ENCODE measurements at places on chromosomes 3 and 15.

- DNase-seq: no peak
Observed at GRCh38 chr15:39925112-39925842, 5.2 kb upstream of the GPR176 start.

- DNase-seq: no peak
Observed at GRCh38 chr15:86903642-86904421, 824.2 kb downstream of the AGBL1 start.

- no peak for DNase-seq
Observed at GRCh38 chr15:40090774-40091455, 17.8 kb downstream of the BMF start.

- DNase-seq: no peak
Observed at GRCh38 chr15:59105854-59106253, 908 bp downstream of the CCNB2 start.

- DNase-seq: no peak
Observed at GRCh38 chr15:55764398-55764797, 21.4 kb upstream of the PRTG start.

- DNase-seq: no peak
Observed at GRCh38 chr3:160675566-160676124, 1.3 kb upstream of the ARL14 start.

DNA sequence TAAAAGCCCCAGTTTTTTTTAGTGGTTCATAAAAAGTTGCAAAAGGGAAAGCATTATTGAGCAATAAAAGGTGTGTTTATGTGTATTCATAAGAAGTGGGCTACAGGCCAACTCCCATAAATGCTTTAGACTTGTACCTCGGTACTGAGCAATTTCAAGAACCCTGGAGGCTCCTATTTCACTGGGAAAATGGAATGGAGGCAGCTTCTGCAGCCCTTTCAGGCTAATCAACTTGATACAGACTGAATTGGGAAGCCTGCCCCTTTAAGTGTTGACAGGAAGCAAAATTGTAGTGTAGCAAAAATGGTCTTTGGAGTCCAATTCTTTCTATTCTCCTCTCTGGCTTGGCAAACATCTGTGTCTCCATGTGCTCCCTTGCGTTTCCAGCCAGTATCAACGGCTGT is 118.8 kb downstream of the ECT2 start:
- DNase-seq: no peak

GRCh38 chr3:135895106-135895733 is 70.3 kb upstream of the PPP2R3A start:
- peak; percentile 41 for DNase-seq

DNA sequence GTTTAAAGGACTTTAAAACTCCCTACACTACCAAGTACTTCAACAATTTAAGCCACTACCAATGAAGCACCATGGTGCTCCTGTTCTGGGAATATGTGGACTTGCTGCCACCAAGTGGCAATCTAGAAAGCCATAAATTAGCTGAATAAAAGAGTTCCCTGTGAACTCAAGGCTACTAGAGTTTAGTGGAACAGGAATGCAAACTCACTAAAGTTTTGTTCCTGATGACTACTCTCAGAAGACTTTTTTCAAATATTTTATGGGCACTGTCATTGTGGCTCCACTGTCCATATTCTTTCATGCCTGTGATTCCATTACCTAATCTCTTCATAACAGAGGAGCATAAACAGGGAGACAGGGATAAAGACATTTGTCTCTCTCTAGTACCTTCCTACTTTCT is 63.9 kb downstream of the TMCC1 start:
- DNase-seq: peak; percentile 10

GRCh38 chr3:149621218-149622005 is 36.4 kb downstream of the WWTR1 start:
- no peak for DNase-seq

DNA sequence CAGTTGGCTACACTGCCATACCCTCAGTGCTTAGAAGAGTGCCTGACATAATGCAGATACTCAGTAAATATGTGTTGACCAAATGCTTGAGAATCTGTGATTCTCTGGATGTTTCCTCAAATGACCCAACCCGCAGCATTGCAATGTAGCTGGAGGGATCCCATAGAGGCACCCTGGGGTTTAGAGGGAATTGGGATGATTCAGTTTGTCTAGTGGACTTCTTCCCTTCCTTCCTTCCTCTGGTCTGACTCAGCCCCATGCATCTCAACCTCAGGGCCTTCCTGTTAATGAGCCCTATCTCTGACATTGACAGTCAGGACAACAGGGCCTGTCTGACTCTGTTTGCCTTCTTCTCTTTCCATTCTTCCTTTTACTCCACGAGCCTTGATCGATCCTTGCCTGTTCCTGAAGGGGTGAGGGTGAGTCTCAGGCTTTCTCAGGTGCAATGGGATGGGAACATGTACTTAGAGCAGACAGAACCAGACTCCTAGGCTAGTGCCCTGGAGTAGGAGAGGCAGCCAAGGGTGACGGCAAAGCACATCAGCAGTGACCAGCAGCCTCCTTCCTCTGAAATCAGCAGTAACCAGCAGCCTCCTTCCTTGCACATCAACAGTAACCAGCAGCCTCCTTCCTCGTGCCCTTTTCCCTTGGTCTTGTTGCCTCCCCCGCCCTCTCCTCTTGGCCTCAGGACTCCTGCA is 78.2 kb downstream of the DGKG start:
- DNase-seq: no peak

DNA sequence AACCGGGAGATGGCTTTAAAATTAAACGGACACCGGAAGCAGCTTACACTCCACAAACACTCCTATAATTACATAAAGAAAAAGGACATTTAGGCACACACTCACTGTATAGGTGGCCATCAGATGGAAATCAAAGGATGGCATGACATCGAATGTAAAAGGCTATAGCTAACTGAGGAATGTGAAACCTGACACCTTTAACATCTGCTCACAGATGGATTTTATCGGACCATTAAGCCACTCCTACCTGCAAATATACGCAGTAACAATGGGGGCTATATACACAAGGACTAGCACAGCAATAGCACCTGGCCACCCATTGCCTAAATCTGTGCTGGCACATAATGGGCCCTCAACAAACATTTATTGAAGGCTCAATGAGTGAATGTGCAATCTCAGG is 14.5 kb upstream of the RBSN start:
- no peak for DNase-seq

DNA sequence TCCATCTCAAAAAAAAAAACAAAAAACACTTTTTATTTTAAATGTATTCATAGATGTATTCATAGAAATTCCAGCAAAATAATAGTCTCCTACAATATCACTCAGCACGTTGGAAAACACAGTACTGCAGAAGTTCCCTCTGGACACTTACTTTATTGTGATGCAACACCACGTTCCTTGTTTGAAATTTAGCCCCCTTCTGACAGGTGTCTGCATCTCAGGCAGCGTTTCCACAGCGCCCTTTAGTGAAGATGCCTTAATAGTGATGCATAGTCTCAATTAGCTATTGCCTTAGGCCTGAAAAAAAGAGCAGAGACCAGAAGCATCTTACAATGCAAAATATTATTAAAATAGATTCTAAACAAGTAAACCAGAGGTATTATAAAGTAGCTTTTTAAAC is 20.3 kb downstream of the IL12A start:
- DNase-seq: no peak

- DNase-seq: no peak
Observed at GRCh38 chr15:101156509-101157159, 95.2 kb downstream of the CHSY1 start.

DNA sequence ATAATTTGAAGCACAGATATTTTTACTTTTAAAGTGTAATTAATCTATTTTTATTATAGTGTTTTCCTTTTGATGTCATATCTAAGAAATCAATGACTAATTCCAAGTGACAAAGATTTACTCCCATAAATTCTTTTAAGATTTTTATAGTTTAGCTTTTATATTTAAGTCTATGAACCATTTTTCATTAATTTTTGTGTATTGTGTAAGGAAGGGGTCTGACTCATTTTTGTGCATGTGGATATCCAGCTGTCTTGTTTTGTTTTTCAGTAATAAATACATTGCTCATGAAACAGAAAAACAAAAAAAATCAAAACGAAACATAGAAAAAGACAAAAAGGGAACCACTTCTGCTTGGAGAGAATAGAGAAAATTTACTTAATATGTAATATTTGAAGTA is 145.1 kb downstream of the EPHA6 start:
- DNase-seq: no peak

DNA sequence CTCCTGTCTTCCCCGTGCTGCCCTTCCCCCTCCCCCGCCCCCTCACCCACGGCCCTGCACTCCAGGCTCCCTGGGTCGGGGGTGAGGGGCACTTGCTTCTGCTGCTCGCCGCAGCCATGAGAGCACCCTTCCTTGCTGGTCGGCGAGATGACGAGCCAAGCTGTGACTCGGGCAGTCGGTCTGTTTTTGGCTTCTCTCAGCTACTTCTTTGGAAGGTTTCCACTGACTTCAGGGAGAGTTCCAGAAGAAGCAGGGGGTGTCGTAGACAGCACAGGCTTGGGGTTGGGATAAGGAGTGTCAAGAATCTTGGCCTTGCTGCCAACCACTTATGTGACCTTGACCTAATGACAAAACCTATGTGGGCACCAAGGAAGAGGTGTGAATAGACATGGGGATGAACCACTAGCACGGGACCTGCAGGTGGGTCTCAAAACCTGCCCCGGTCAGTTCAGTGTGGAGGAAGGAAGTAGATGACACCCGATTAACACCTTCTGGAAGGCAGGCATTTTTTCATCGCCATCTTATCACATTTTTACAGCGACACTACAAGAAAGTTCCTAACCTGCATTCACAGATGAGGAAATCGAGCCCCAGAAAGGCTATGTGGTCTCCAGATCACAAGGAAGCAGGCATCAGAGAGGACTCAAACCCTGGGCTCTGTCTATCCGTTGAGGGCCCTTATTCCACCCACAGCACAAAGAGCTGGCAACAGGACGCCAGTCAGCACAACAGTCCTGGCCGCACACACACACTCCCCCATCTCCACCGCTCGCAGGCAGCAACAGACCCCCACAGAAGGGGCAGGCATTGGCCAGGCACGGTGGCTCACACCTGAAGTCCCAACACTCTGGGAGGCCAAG is 120.9 kb downstream of the LIPC start:
- DNase-seq: no peak

All from NCI-H1436 treated with DMSO at 0.1 percent for 48 hours (cell line).